ENCODE measurements at places on chromosomes 1 and 21. TPM values are rescaled to one million over a fixed set of nuclear protein-coding genes. Genes with fewer than 3 reads are reported as not detected.

GRCh38 chr1:12811409-12811784 lies 19.8 kb downstream of the PRAMEF11 start:
- no peak for DNase-seq

- no peak for DNase-seq
Measured at GRCh38 chr1:230312676-230313075, 113.5 kb downstream of the PGBD5 start.

DNA sequence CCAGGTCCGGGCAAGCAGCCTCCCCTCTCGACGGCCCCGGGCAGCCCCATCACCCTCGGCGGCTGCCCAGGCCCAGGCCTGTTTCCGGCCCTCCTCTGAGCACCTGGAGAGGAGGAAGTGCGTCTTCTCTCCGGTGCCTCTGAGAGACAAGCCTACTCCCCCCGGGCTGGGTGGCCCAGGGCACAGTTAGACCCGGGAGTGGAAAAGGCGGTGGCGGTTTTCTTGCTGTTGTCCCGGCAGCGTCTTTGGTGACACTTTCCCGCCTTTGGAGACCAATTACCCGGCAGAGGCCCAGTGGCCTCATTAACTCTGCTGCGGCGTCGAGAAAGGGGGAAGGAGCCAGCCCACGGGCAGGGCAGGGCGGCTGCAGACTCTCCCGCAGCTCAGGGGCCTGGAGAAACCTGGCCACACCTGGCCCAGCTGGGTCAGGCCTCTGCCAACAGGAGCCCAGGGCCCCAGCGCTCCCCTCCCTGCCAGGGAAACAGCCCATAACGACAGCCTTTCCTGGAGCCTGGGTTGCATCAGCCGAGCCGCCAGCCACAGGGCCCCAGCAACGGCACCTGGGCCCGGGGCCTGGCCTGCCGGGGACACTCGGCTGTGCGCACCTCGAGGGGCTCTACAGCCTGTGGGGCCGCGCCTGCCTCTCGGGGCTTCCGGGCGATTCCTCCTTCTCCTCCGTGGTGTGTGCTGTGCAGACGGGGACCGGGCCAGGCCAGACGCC lies 28.4 kb upstream of the C1orf159 start:
- no peak for DNase-seq

ASTN1 gene
- 2.4 TPM for total RNA-seq

- no peak for DNase-seq
Measured at GRCh38 chr1:147611586-147611985, 58.7 kb downstream of the ACP6 start.

GRCh38 chr21:42850866-42851391 lies 28.4 kb downstream of the WDR4 start:
- DNase-seq: no peak

UBE2U gene
- total RNA-seq: not detected

MAP1LC3C gene
- total RNA-seq: 1.1 TPM

DNA sequence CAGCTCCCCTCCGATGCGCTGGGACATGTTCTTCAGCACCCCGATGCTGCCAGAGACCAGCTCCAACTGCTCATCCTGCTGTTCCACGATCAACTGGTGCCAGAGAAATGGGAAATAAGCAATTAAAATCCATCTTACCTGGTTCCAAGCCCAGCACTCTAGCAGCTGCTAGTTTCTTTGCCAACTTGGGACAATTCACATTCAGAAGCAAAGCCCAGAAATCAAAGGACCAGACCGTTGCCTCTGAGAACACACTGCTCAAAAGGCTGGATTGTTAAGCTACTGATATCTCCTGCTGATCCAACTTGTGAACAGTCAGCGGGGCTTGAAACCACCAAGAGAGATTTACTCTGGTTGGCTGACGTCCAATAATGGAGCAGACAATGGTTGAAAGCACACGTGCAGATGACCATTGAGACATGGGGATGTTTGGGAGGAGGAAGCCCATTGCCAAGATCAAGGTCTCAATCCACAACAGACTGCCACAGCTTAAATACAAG lies 34.4 kb downstream of the STX6 start:
- no peak for DNase-seq

- no peak for DNase-seq
Measured at GRCh38 chr1:245856944-245857531, 650.0 kb downstream of the SMYD3 start.

DNA sequence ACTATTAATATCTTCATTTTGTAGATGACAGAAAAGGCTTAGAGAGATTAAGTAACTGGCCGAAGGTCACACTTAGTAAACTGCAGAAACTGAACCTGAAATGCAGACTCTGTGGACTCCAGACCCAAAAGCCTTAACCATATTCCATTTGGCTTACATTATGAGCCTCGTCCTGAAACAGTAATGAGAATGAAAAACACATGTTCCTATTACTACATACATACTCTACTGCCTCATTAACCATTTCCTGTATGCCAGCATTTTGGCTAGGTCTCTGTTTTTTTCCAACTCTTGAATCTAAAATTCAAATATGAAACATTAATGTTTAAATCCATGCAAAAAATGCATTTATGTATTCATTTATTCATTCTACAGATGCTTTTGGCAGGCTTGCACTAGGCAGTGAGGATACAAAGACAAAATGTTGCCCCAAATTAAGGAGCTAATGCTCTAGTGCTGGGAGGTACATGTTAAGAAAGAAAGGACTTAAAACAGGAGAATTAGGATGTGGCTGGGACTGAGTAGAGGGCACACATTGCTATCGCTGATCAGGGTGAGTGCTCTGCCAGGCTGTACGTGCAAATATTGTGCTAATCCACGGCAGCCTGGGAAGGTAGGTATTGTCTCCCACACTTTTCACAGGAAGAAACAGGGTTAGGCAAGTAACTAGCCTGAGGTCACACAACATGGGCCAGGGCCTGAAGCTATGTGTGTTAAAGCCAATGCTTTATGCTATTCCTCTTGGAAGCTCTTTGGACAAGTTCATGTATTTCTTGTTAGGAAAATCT lies 14.0 kb downstream of the DEGS1 start:
- peak; percentile 53 for DNase-seq

- no peak for DNase-seq
Measured at GRCh38 chr1:204308023-204308628, 51.6 kb downstream of the PLEKHA6 start.

ANGPTL3 gene
- not detected for total RNA-seq

DNA sequence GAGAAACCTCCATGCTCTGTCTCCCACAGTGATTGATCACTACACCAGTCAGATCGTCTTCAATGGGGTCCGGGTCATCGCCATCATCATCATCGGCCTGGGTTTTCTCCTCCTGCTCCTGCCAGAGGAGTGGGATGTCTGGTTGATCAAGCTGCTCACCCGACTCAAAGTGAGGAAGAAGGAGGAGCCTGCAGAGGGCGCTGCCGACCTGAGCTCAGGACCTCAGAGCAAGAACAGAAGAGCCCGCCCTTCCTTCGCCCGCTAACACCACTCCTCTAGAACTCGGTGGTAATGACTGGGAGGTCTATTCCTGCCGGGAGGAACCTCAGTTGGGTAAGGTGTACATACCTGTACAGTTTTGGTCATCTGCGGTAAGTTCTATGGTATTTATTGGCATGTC lies 50.3 kb upstream of the COA6 start:
- no peak for DNase-seq

DNA sequence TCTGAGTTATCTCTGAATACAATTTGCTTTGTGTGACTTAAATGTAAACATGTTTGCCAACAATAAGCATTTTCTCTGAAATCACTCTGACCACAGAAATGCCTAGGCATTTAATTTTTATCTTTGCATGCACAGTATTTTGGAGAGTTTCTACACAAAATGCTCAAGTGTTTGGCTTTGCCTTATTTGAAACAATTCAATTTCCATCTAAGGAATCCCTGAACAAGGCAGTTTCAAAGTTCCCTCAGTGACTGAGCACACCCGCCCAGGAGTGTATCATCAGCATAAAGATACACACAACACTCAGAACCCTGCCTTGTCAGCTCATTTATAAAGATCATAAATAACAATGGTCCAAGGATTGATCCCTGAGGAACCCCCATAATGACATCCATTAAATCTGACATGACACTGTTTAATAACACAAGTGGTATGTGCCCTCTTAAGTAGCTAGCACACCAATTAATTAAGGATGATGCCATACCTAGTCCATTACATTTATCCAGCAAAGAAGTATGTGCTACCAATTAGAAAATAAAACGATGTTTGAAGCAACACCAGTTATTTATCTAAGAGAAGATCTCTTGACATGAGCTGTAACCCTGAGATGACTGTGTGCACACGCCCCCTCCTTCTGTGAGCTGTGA lies 585.8 kb downstream of the ADGRL2 start:
- no peak for DNase-seq

- DNase-seq: no peak
Measured at GRCh38 chr1:232192781-232193450, 437.0 kb downstream of the SIPA1L2 start.

B4GALT2 gene
- 20.8 TPM for total RNA-seq

DNA sequence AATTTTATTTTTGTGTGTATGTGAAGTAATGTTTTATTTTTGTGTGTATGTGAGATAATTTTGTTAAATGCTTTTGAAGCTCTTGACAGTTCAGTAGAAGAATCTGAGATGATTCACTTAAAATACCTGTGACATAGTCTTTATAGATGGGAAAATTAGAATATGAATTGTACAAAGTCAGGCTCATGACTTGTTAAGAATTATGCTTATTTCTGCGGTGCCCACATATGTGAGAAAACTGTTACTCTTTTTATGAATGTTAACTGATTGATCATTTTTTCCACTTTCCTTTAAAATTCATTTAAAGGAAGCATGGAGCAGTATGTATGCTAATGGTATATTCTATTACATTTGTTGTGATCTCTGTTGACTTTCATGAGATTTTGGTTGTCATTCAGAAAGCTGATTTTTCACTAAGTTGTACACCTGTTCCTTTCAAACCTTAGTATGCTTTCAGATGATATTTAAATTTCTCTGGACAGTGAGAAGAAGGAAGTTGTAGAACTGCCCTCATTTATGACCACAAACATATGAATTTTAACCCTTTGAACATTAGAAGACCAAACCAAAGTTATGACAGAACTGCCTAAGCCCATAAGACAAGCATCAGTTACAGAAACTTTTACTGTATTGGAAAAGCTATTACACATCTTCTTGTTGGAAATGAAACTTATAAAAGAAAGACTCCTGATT lies 110.1 kb downstream of the POU2F1 start:
- no peak for DNase-seq

DNA sequence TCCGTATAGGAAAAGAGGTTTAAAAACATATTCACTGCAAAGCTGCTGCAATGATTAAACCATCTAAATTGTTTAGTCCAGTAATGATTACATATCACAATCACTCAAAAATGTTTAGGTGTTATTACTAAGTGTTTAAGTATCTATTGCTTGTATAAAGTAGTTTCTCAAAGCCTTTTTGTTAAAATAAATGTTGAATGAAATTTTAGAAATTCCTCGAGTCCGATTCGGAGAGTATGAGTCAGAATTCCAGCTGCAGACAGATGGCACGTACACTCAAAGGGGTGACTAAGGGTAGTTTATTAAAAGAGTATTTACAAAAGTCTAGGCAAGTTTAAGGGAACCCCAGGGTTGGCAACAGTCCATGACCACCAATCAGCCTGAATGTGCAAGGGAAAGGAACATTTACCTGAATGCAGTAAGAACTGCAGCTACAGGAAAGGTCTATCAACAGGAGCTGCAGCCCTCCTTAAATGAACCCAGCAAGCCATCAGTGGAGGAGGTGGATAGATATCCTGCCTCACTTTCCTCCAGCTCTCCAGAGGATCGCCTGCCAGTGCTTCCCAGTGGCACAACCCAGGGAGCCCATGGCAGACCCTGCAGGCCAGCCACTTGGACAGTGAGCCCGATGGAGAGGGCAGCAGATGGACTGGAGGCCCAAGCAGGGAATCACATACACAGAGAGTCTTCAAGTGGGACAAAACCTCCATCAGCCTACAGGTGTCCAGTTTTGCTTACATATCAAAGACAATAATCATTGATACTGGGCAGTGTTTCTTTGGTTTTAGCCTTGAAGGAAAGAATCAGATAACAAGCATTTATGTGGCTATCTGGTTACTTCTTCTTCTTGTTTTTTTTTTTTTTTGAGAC lies 92.1 kb upstream of the SLC44A3 start:
- DNase-seq: peak; percentile 11

- no peak for DNase-seq
Measured at GRCh38 chr1:58156124-58156468, 390.4 kb downstream of the OMA1 start.

GRCh38 chr1:182283746-182284544 lies 107.6 kb downstream of the GLUL start:
- DNase-seq: no peak

S100A16 gene
- 103 TPM for total RNA-seq

MX2 gene
- 4.5 TPM for total RNA-seq

GRCh38 chr1:119587341-119587740 lies 60.7 kb downstream of the ZNF697 start:
- DNase-seq: no peak

DNA sequence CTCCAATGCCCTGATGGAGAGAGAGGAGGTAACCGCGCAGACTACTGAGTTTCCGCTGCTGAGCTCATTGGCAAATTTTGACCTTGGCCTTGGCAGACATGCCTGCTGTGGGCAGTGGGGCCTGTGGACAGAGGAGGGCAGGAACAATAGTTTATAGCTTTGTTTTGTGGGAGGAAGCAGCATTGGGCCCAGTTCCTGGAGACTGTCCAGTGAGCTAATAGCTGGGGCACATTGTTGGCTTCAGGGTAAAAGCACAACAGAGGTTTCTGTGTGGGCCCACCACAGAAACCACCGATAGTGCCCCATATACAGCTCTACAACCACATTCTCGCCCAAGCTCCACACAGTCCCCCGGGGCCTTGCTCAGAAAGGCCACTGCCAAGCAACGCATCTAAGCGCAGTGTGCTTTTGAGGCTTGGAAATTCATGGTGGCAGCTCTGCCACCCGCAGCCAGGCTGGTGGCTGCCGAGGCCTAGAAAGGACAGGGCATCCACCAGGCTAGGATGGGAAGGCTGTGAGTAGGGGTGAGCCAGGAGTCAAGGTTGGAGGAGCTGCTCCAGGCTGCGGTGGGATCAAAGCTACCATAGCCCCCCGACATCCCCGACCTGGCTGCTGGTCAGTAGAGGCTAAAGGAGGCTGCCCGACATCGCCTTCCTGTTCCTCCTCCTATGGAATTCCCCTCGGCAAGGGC lies 43.2 kb downstream of the NEK2 start:
- no peak for DNase-seq

PAQR6 gene
- 0.79 TPM for total RNA-seq

DNA sequence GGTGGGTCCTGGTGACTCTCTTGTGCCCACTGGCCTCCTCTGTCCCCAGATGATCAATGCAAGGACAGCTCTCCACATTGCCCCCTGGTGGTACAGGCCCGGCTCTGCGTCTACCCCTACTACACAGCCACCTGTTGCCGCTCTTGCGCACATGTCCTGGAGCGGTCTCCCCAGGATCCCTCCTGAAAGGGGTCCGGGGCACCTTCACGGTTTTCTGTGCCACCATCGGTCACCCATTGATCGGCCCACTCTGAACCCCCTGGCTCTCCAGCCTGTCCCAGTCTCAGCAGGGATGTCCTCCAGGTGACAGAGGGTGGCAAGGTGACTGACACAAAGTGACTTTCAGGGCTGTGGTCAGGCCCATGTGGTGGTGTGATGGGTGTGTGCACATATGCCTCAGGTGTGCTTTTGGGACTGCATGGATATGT lies 10.8 kb downstream of the ADAMTSL4 start:
- peak; percentile 26 for DNase-seq
